ENCODE measurements at places on chromosomes 4 and X.

DNA sequence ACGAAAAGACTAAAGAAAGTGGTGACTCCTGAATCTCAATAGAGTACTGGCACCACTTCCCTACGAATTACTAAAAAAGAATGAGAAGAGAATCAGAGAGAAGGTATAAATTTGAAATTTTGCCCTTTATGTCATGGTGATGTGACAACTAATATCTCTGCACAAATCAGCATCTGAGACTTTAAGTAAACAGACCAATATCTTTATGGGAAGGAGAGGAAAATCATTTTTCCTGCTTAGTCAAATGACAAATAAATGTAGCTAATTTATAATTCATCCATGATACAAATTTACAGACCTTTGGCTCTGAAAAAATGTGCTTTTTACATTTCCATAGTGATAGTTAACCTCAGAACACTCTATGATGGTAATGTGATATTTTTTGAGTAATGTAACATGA, 424.8 kb upstream of the EPHA5 start:
- no peak for DNase-seq

DNA sequence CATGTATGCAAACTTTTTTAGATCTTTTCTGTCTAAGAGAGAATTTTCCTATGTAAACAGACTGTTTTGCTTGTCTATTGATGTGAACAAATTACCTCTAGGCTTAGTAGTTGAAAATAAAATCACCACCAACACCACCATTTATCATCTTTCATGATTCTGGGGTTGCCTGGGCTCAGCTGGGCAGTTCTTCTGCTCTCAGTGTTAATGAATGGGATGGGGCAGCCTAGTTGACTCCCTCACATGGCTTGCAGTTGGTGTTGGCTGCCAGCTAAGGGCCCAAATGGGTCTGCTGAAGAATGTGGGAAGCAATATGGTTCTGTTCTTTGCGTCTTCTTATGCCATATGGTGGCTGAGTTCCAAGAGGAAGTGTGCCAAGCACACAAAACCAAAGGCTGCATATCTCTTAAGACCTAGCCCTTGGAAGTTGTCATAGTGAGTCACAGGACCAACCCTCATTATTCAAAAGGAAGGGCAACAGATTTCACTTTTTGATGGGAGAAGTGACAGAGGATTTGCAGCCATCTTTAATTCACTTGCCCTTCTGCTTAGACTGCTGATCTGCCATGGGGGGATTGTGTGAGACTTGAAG, 17.9 kb downstream of the REELD1 start:
- no peak for DNase-seq

DNA sequence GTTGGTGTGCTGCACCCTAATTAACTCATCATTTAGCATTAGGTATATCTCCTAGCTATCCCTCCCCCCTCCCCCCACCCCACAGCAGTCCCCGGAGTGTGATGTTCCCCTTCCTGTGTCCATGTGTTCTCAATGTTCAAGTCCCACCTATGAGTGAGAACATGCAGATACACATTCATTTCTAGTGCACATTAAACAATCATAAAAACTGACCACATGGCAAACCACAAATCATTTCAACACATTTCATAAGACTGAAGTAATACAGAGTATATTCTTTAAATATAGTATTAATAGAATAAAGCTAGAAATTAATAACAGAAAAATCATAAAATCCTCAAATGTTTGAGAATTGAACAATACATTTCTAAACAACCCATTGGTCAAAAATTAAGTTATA, 34.1 kb downstream of the PRKG2 start:
- no peak for DNase-seq

- DNase-seq, result no peak
These were observed 301.7 kb upstream of the DIPK2B start for GRCh38 chrX:45502396-45502795.

DNA sequence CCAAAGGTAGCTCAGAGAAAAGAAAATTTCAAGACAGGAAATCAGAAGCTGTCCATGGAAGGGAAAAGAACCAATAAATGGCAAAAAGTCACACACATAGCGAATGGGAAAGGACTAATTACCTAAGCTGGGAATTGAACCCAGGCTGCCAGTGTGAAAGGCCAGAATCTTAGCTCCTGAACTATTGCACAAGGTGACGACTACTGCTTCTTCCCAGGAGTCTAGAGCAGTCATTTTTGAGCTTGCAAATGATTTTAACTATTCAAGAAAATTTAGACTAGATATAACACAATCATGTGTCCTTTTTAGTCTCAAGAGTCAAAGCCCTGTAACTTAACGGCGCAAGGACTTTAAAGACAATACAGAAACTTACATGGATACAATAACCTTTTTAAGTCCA, 34.1 kb upstream of the ZNF81 start:
- DNase-seq, result no peak

GRCh38 chr4:20287246-20287645, 35.5 kb downstream of the SLIT2 start:
- no peak for DNase-seq

- DNase-seq, result no peak
These were observed at the start of gene POU4F2 for GRCh38 chr4:146638786-146639505. POU4F2 (plus strand) TSS chr4:146638893; CDS start chr4:146639141, 248 bp downstream.

Measured in stimulated activated CD8-positive, alpha-beta memory T cell treated with anti-CD3 and anti-CD28 coated beads, Interleukin-15, amount 100 ng/mL, for 24 hours (primary cell).